Hepatocyte (in vitro differentiated cells): ENCODE measurements at places on chromosomes 12 and 14.

GRCh38 chr14:100503251-100503650 is 84.0 kb downstream of the BEGAIN start:
- DNase-seq: no peak

- peak; percentile 41 for DNase-seq
Measured at GRCh38 chr14:80628547-80628946, 313.0 kb downstream of the CEP128 start.

GRCh38 chr14:66992776-66993175 is 196.5 kb upstream of the GARIN2 start:
- no peak for DNase-seq

- no peak for DNase-seq
Measured at GRCh38 chr14:53209370-53209769, 56.2 kb upstream of the DDHD1 start.

- DNase-seq: peak; percentile 87
Measured at GRCh38 chr14:94423453-94424056, 29.0 kb downstream of the SERPINA11 start.

GRCh38 chr14:82641050-82641540 is 1107.4 kb upstream of the SEL1L start:
- no peak for DNase-seq

- no peak for DNase-seq
Measured at GRCh38 chr14:70901269-70901668, 6.0 kb upstream of the PCNX1 start.

GRCh38 chr14:61659582-61659981 is 35.7 kb upstream of the HIF1A start:
- no peak for DNase-seq

DNA sequence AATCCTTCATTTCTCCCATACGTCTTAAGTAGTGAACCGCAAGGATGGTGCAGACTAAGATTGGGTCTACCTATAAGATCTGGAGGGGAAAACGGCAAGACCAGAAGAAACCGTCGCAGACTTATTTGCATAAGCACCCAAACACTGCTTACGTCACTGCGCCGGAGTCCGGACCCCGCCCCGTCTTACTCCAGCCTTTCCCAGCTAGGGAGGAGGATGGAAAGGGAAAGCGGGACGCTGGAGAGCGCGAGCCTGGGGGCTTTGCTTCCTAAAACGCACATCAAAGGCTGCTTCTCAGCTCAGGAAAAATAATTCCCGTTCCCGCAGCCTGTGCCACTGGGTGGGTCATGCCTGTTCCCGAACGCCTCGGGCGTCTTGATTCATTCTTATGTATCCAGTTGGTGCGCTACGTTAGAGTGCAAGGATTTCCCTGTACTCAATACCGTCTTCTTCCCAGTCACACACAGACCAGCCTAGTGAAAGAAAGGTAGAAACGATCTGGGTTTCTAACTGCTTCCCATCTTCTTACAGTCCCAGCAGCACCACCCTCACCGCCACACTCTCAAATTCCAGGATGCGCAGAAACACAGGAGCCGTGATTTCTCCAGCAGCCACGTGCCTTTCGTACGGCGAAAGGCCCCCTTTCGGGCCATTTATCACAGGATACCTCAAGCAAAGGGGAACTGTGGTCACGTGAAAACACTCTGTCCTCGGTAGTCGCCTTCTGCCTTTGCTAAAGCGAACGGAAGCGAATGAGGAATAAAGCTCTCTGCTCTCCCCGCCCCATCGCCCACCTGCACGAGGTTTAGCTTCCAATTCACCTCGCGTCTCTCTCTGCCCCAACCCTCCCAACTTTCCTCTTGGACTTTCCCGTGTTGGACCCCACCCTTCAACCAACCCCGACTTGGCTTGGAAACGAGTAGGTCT is 1.1 kb downstream of the SLC6A15 start:
- peak; percentile 72 for DNase-seq

DNA sequence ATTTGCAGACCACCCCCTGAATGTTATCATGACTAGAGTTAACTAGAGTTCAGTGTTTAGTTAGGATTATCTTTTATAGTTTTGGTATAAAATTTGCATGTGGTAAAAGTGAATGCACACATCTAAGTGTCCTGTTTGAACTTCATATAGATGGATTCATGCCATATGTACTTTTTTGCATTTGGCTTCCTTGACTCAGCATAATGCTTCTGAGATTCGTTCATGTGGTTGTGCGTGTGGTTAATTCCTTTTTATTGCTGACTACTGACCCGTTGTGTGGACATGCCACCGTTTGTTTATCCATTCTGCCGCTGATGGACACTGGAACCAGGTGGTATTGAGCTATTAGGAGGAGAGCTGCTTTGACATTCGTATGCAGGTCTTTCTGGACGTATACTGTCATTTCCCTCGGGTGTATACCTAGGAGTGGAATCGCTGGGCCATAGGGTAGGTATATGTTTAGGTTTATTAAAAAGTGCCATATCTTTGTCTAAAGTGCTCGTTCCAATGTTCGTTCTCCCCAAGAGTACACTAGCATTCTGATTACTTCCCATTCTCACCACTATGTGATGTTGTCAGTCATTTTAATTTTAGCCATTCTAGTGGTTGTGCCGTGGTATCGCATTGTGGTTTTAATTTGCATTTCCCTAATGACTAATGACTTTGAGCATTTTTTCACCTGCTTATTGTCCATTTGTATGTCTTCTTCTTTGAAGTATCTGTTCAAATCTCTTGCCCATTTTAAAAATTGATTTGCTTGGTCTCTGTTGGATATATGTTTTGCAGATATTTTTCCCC is 37.7 kb downstream of the RIN3 start:
- no peak for DNase-seq

GRCh38 chr14:68401855-68402254 is 391.0 kb downstream of the ZFP36L1 start:
- no peak for DNase-seq

GRCh38 chr12:19031032-19031431 is 98.5 kb upstream of the PLEKHA5 start:
- DNase-seq: peak; percentile 22

DNA sequence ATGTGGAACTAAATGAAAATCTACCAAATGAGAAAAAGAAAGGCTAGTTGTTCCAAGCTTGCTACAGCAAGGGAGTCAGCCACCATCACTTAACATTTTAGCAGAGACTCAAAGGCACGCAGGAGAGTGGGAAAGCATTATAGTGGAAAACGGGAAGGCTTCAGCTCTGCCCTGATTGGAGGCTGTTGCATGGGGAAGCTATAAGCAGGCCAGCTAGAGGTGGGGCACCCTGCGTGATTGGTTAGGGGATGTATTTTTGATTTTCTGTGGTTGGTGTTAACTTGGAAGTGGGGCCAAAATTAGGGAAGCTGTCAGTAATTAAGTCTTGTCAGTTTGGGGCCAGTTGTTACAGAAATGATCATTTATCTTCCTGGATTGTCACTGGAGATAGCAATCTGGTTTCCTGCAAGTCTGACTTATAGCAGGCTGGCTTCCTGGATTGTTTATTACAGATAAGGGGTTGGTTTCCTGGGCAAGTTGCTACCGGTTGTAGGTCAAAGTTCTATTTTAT is 93.9 kb downstream of the FAR2 start:
- no peak for DNase-seq

- no peak for DNase-seq
Measured at GRCh38 chr14:94028450-94028826, 2.3 kb downstream of the OTUB2 start.

DNA sequence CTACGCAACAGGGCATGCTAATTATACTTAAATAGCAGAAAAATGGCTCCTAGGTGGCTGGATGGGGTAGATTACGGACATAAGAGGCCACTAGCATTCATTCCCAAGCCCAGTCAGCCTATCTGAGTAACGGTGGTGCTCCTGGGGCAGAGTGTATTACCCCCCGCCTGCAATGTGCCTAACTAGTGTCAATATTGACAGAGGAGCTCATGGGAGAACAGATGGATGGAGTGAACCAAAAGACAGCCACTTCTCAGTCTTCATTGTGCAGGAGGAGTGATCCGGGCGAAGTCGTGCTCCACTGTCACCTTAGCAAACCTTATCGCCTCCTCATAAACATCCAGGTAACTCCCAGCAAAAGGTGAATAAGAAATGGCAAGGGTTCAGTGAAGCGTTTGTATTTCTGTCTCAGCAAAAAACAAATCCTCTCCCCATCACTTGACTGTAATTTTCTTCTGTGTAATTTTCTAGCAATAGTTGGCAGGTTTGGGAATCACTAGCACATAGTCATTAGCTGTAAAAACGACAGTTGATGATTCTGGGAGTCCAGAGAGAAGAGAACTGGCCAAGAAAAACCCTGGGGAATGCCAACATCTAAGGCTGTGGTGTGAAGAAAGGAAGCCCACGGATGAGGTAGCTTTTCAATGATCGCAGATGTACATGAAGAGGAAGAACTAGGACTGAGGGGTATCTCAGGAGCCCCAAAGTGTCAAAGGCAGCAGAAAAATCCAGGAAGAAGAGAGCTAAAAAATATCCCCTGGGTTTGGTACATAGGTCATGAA is 126.6 kb upstream of the BCL2L14 start:
- DNase-seq: no peak

GRCh38 chr12:111359914-111360276 is 9.0 kb downstream of the PHETA1 start:
- DNase-seq: no peak

- no peak for DNase-seq
Measured at GRCh38 chr12:12561371-12562015, 1.2 kb downstream of the DUSP16 start.

DNA sequence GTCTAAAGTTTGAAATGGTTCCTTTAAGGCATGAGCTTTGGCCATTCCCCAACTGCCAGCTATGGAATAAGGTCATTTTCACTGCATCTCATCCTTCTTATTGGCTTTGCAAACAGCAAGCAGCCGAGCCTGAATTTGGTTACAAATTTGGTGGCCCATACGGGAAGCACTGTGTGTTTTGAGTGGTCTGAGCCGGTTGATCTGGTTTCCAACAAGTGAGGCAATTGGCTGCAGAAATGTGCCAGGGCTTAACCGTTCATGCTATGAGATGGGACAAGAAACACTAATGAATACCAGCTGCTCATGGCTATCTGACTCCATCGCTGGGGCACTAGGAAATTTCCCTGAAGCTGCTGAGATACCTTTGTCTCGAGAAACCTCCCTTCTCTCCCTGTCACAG is 9.3 kb downstream of the EDDM3A start:
- DNase-seq: no peak

- DNase-seq: peak; percentile 42
Measured at GRCh38 chr14:61322799-61323290, 1.5 kb downstream of the PRKCH start.

DNA sequence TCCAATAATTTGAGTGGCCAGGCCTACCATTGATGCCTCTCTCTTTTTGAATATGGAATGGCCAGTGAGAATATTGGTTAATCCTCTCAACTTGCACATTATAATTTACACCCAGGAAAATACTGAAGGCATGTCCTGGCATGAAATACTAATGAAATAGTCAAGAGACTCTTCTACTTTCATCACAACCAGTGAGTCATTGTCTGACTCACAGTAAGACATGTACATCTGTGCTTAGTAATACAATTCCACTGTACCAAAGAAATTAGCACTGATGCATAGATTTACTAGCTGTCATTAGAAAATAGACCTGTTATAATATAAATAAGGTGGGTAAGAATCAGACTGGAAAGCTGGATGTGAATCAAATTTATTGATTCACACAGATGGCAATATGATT is 31.6 kb downstream of the KCNC2 start:
- DNase-seq: peak; percentile 19

DNA sequence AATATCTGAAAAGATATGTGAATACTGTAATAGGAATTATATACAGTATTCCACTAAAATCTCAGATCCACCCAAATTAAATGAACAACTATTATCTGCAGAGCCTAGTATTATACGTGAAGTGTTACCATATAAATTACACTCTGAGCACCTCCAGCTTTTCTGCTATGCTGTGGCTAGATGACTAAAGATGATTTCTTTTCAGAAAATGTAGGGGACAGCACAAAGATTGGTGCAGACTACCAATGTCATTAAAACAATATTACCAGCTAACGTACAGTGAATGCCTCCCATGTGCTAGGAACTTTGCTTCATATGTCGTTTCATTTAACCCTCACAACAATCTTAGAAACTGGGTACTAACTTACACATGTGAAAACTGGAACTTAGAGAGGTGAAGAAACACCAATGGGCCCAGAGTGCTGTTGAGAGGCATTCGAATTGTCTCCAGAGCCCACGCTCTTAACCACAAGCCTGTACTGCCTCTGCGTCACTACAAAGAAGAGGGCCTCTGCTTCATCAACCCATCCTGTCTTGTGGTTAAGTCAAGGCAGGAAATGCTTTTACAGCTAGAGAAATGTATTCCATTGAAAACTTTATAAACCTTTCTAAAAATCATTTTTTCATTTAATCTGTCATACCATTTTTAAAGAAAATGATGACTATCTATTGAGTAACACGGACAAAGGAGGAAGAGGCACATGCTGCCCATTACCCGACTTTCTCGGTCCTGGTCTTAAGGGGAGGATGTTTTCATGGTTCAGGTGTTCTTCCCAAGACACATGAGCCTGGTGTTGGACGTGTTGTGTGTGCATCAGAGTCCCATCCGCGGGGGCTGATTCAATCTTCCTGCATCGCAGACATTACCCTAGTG is 1.3 kb downstream of the GPR65 start:
- no peak for DNase-seq

DNA sequence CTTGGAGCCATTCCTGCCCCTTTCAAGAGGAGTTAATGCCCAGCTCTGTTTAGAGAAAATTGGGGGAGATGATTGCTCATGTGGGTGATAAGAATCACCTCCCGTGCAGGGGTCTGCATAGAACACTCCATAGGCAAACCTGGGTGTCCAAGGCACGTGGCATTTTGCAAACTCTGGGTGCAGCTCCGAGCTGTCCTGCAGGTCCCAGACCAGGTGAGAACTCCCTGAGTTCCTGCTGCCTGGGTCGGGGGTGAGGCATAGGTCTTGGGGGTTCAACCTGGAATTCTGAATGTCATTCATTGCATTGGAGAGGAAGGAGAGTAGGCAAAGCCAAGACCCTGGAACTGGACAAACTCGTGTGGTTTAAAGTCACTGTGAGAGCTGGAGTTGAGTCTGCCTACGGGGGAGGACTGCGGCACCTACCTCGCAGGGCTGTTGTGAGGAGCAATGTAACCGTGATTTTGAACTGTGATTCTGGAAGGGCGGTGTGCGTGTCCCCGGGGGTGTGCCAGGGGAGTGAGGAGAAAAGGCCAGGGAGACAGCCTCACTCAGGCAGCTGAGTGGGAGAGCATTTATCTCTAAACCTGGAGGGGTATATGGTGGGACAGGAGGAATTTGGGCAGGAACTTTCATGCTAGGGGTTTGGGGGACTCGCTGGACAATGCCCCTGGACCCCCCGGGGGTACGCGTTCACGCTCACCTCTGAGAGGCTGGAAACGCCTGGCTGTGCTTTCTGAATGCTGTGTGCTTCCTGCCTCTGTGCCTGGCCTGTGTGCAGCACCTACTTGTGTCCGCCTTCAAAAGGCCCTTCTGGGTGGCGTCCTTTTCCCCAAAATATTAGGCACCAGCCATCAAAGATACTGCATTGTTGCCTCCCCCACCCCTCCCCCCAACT is 30.4 kb downstream of the MEG3 start:
- DNase-seq: no peak
